ENCODE measurements at places on chromosomes 3 and 15. TPM values are rescaled to one million over a fixed set of nuclear protein-coding genes. Genes with fewer than 3 reads are reported as not detected.

- no peak for DNase-seq
These were observed 1.4 kb upstream of the STRA6 start for GRCh38 chr15:74203914-74204431.

NR1I2 gene
- 0.69 TPM for total RNA-seq

FSD2 gene
- not detected for total RNA-seq

ASB14 gene
- total RNA-seq: not detected

Data from epithelial cell of proximal tubule (primary cell).